ENCODE measurements at places on chromosomes 1 and 21.

DNA sequence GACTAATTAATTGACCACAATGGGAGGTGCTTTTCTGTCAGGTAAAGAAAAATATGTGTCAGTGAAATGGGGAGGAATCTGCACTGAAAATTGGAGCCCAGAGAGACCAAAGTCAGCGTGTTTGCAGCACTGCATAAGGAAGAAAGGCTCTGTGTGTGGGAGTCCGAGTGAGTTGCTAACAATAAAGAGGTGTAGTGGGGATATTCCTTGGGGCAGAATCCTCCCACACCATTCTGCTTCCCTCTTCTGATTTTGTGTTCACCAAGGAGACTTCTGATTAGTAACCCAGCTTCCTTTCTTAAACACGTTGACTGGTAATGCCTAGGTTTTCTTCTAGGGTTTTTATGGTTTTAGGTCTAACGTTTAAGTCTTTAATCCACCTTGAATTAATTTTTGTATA is 240.5 kb downstream of the RPS6KC1 start:
- DNase-seq = no peak

- no peak for DNase-seq
These were observed 89.8 kb upstream of the ARHGAP29 start for GRCh38 chr1:94327001-94327690.

- DNase-seq = no peak
These were observed 5.9 kb upstream of the KRTAP10-4 start for GRCh38 chr21:44567481-44568171.

- DNase-seq = no peak
These were observed 50.2 kb downstream of the PRDX6 start for GRCh38 chr1:173527151-173527826.

DNA sequence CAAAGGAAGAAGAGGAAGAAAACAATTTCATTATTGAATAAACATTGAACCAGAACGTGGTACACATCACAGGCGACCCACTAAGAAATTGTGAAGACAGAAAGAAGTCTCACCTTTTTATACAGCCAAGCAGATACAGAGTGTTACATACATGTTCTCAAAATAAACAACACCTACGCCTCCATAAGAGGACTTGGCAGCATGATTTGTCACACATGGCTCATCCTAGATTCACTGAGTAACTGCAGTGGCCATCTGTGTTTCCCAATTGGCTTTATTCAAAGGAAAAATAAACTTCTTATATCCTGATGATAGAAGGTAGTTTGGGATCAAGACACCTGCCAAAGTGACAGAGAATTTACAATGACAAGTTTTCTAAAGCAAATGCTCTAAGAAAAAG is 7.6 kb upstream of the KRTAP19-8 start:
- DNase-seq = no peak

DNA sequence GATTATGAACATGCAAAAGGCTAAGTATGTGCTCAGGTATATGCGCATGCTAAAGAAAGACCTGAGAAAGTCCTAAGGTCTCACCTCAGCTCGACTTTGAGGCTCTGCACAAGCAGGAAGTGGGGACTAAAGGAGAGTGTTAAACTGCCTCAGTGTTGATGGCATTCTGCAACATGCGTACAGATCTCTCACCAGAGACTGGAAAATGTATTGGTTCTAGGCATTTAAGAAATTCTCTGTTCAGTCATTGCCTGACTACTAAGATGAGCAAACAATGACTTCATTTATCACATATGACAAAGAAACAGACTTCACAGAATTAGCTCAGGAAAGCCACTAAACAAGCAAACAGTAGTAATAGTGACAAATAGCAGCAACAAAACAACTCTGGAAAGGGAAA is 90.8 kb downstream of the USH2A start:
- no peak for DNase-seq

GRCh38 chr1:117387060-117387633 is 19.9 kb downstream of the MAN1A2 start:
- DNase-seq = no peak

DNA sequence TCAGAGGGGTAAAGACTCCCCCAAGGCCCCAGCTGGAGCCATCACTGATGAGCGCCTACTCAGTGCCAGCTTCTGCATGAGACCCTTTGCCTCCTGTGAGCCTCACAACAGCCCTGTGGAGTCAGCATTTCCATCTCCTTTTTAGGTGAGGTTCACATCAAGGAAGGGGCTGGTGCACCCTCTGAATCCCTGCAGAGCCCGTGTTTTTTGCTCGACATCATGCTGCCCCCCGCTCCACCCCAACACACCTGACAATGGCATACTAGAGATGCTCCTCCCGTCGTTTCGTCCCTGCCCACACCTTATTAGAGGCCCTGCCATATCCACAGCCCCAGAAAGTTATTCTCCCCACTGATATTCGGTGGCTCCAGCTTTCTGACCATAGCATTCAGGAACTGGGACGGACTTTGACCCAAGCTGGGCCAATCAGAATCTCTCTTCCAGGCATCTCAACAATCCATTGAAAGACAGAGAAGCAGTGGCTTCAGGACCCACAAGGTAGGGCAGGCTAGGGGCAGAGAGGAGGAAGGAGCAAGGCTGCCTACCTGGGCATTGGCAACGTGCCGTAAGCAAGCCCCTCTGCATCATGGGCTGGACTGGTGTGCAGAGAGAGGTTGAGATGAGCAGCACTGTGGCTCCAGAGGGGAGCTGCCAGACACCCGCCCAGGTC is 32.7 kb downstream of the EPHA10 start:
- no peak for DNase-seq

GRCh38 chr1:171841050-171841910 is at the start of gene DNM3:
TSS of gene DNM3 (plus strand) at chr1:171841498. CDS start at chr1:171841657, 159 bp downstream.
- peak; percentile 42 for DNase-seq

DNA sequence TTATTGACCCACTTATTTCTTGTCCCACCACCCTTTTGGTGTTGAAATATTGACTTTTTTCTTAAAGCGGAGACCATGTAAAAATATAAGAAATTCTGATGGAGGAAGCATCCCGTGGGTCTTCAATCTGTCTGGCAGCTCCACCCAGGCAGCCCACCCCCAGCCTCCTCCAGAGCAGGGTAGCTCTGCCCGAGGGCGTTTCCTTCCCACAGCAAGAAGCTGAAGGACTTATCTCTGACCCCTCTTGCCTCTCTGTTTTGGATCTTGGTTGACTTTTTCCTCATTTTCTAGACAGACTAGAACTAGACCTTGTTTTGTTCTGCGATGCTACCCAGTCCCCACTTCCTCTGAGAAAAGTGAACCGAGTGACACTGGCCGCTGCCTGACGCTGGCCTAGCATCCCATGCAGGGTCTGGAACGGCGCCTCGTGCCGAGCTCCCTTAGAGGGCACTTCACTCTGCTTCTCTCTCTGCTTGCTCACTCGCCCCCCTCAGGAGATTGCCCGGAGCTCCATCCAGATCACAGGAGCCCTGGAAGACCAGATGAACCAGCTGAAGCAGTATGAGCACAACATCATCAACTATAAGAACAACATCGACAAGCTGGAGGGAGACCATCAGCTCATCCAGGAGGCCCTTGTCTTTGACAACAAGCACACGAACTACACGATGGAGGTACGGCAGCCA is 40.4 kb upstream of the MTR start:
- no peak for DNase-seq

- DNase-seq = no peak
These were observed 85.2 kb upstream of the WLS start for GRCh38 chr1:68317543-68317942.

GRCh38 chr1:178490967-178491366 is 5.8 kb downstream of the CLEC20A start:
- no peak for DNase-seq

DNA sequence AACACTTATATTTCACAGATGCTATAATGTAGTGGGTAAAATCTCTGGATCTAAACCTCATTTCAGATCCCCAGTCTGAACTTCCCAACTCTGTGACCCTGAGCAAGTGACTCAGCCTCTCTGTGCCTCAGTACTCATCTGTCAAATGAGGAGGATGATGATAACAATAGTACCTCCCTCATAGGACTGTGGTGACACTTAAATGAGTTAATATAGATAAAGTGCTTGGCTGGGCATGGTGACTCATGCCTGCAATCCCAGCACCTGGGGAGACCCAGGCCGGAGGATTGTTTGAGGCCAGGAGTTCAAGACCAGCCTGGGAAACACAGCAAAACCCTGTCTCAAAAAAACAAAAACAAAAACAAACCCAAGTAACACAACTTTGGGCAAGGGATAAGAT is 4.7 kb upstream of the ECE1 start:
- no peak for DNase-seq

DNA sequence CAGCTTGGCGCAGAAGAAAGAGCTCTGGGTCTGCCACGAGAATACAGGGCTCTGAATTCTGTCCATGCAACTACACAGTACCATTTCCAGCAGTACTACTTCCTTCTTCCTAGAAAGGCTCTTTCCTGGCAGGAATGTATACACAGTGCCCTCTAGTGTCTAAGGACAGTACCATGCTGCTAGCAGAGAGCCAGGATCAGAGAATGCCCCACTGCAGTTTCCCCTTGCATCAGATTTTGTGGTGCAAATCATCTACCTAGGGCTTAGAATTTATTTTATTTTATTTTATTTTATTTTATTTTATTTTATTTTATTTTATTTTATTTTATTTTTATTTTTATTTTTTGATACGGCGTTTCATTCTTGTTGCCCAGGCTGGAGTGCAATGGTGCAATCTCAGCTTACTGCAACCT is 50.8 kb downstream of the PAX7 start:
- DNase-seq = no peak

GRCh38 chr1:163774978-163775620 is 453.3 kb downstream of the NUF2 start:
- DNase-seq = no peak

DNA sequence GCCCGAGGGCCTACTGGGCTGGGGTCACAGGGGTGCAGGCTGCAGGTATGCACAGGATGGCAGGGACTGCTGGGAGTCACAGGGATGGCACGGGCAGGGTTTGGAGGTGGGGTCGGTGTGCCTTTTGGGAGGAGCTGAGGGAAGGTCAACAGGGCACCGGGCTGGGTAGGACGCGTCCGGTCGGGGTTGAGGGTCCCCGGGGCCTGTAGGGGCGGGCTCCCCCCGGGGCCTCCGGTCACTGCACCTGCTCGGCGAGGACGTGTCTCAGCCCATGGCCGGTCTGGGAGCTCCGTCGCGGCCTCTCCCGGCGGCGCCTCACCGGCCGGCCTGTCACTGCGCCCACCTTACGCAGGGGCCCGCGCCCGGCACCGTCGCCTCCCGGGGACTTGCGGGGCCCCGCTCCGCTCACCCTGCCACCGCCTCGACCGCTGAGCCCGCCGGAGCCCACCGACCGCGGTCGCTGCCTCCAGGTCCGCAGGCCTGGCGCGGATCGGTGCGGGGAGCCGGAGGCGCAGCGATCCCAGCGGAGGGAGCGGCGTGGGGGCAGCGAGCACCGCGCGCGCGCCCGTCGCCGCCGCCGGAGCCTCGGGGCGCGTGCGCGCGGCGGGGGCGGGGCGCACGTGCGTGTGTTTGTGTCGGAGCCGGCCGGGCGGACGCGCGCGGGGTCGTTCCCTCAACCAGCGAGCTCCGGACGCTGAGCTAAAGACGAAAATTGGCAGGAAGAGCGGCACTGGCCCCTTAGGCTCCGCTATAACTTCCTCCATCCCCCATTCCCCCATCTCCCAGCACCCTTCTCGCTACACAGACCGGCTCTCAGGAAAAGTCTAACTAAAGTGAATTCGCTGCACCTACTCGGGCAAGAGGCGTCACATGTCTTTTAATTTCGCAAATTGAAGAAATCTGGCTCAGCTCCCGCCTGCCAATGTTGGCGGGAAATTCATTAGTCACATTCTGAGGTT is at the start of gene AMIGO1:
AMIGO1 (minus strand) TSS at position 552 of the 959 bp plus-strand sequence. CDS start 815 bp downstream, outside the sequence.
- DNase-seq = no peak

DNA sequence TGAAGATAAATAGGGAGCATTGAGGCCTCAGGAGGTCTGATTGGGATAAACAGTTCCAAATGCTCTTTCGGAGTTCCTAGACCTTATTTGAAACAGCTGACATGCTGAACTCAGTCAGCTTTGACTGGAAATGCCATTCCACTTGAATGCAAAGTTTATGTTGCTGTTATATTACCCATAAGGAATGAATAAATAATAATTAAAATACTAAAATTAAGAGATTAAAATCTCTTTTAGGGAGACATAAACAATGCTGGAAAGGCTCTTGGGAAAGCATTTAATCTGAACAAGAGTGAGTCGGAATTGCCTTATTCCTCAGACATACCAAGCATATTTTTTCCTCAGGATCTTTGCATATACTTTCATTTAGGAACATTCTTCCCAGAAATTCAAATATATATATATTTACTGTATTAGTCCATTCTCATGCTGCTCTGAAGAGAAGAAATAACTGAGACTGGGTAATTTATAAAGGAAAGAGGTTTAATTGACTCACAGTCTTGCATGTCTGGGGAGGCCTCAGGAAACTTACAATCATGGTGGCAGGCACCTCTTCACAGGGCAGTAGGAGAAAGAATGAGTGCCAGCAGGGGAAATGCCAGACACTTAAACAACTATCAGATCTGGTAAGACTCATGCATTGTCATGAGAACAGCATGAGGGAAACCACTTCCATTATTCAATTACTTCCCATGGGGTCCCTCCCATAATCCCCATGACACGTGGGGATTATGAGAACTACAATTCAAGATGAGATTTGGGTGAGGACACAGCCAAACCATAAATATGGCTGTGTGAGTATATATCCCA is 318.2 kb upstream of the PLXNA2 start:
- DNase-seq = no peak

DNA sequence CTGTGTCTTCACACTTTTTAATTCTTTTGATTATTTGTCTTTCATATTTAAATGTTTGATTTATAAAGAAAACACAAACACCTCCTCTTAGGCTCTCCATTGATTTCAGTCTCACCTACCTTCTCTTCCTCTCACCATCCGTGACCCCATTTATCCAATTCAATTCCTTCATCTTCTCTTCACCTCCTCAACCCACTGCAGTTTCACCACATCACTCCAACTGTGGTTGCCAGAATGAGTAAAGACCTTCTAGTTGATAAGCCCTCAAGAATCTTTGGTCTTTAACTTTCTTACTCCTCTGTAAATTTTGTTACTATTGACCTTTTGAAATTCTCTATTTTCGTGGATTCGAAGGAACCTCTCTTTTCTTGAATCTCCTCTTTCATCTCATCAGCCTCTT is 260.7 kb downstream of the CHRM3 start:
- no peak for DNase-seq

- no peak for DNase-seq
These were observed 27.9 kb downstream of the ZBED6 start for GRCh38 chr1:203823306-203823705.
